ENCODE measurements at places on chromosomes 5 and 9.

DNA sequence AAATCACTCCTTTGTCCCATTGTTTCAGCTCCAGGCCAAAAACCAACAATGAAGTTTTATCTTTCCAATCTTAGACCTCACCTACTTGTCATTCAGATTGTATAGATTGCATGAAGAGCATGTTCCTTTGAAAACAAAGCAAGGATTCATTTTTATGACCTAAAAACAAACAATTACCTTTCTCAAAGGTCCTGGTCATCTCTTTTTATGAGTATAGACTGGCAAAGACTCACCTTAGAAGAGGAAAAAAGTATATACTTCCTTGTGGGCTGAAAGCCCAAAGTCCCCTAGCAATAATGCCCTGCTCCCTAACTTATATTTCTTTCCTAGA lies 28.4 kb upstream of the TLE1 start:
- no peak for DNase-seq

- no peak for DNase-seq
Measured at GRCh38 chr9:122128969-122129343, 30.6 kb downstream of the NDUFA8 start.

DNA sequence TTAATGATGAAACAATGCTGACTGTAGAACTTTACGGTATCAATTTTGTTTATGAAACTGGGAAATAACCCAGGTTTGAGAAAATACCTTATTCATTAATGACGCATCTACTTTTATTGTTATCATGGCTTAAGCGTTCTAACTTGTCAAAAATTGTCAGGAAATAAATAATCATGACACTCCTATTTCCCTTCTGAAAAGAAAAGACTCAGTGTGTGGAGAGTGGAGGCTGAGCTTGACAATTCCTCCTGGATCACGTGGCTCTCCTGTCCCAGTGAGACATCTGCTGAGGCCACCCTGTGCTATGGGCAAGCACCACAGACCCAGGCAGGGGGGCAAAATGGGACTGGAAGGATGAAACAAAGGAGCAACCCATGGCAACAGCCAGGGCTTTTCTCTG lies 466.4 kb downstream of the ZNF608 start:
- DNase-seq, result no peak

GRCh38 chr9:71910650-71911060 lies 338 bp downstream of the ABHD17B start:
- no peak for DNase-seq

DNA sequence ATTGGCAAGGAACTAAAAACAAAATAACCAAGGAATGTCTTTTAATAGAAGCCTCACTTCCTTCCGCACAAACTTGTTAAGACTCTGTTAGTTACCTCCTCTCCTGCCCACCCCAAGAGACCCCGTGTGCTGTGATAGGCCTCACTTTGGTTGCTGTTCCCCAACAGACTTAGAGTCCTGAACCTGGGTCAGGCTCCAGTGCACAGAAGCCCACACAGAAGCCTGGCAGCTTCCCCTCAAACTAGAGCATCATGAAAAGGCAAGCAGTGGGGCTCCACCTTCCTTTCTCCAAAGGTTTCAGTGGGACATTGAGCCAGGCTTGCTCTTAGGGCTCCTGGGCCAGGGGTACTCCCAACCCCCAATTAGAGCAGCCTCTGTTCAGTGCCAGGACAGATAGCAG lies 230.5 kb downstream of the ESM1 start:
- DNase-seq, result no peak

GRCh38 chr9:117744856-117745389 lies 40.7 kb downstream of the TLR4 start:
- no peak for DNase-seq

GRCh38 chr9:107292821-107293542 lies 9.9 kb downstream of the RAD23B start:
- DNase-seq, result no peak

DNA sequence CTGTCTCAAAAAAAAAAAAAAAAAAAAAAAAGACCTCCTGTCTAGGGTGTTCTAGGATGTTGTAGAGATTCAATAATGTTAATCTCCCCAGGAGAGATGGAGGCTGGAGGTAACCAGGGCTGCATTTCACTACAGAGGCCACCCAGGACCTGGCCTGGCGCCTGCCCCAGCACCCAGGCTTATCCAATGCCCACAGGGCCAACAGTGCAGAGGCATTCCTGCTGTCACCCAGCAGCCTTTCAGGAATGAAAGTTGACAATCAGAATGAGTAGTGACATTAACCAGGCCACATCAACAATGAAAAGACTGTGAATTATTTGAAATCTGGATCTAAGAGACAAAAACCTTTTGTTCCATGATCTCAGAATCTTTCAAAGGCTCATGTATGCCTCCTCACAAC lies 36.2 kb upstream of the GABRP start:
- DNase-seq, result no peak

GRCh38 chr5:127683008-127683407 lies 20.2 kb upstream of the CCDC192 start:
- DNase-seq, result no peak
